ENCODE measurements at places on chromosomes 12 and 14.
A peak's percentile ranks its signal among the peaks of the same experiment; 100 is the strongest.

- no peak for DNase-seq
These were observed 8.1 kb downstream of the ZNF219 start for GRCh38 chr14:21090194-21090939.

DNA sequence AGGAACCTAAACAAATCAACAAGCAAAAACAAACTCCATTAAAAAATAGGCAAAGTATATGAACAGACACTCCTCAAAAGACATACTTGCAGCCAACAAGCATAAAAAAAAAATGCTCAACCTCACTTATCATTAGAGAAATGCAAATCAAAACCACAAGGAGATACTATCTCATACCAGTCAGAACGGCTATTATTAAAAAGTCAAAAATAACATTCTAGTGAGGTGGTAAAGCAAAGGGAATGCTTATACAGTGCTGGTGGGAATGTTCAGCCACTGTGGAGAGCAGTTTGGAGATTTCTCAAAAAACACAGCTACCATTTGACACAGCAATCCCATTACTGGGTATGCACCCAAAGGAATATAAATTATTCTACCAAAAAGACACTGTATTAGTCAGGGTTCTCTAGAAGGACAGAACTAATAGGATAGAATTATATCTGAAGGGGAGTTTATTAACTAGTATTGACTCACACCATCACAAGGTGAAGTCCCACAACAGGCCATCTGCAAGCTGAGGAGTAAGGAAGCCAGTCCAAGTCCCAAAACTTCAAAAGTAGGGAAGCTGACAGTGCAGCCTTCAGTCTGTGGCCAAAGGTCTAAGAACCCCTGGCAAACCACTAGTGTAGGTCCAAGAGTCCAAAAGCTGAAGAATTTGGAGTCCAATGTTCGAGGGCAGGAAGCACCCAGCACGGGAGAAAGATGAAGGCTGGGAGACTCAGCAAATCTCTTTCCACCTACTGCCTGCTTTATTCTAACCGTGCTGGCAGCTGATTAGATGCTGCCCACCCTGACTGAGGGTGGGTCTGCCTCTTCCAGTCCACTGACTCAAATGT, 101.6 kb upstream of the KRAS start:
- peak; percentile 73 for DNase-seq

DNA sequence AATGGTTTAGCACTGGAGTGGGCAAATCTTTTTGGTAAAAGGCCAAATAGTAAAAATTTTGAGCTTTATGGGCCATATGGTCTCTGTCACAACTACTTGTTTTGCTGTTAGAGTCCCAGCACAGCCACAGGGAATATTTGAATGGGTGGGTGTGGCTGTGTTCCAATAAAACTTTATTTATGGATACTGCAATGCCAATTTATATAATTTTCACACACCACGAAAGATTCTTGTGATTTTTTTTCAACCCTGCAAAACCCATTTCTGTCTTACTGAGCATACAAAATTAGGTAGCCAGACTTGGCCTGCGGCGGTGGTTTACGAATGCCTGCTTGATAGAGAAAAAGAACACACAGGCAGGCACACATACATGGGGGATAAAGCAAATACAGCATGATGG, 28.3 kb downstream of the TMEM120B start:
- no peak for DNase-seq

- no peak for DNase-seq
These were observed 39.8 kb downstream of the CACNA2D4 start for GRCh38 chr12:1878695-1879094.

- no peak for DNase-seq
These were observed 20.7 kb upstream of the FRMD6 start for GRCh38 chr14:51630987-51631386.

DNA sequence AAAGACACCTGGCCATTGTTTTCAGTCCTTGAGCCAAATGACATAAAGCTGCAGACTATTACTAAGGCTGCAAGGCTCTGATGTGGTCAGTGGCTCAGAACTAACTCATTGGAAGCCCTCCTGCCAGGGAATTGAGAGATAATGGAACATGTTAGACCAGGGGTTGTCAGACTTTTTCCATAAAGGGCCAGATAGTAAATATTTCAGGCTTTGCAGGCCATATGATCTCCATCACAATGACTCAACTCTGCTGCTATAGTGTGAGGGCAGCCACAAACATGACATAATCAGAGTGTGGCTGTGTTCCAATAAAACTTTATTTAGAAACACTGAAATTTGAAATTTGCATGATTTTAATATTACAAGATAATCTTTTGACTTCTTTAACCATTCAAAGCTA, 140.3 kb downstream of the TMEM30B start:
- DNase-seq = peak; percentile 82

DNA sequence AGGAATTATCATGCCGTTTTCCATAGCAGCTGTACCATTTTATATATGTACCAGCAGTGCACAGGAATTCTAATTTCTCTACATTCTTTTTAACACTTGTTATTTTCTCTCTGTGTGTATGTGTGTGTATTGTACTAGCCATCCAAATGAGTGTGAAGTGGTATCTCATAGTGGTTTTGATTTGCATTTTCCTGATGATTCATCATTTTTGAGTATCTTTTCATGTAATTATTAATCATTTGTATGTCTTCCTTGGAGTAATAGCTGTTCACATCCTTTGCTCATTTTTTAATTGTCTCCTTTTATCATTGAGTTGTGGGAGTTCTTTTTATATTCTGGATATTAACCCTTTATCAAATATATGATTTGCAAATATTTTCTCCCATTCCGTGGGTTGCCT, 95.6 kb upstream of the MANSC4 start:
- DNase-seq = no peak
